ENCODE measurements at places on chromosomes 7 and 10.

- DNase-seq = no peak
Measured at GRCh38 chr10:22461891-22462290, 116.6 kb downstream of the SPAG6 start.

- no peak for DNase-seq
Measured at GRCh38 chr7:112538726-112539255, 58.0 kb downstream of the LSMEM1 start.

GRCh38 chr10:80530251-80530650 lies 7.5 kb upstream of the SH2D4B start:
- peak; percentile 49 for DNase-seq

DNA sequence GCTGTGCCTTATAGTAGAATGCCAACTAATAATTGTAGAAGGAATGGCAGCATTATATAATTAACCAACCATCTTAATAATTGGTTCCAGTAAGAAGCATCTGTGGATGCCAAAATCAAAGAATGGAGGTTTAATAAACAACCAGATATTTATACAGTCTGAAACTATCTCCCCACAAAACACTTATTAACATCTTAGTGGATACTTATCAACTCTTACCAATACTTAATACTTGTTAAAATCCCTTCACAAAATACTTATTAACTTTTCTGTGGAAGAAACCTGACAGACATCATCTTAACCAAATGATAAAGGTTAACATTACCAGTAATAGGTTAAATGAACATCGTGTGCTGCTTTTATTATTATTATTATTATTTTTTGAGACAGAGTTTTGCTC lies 29.1 kb upstream of the FAM107B start:
- DNase-seq = no peak

DNA sequence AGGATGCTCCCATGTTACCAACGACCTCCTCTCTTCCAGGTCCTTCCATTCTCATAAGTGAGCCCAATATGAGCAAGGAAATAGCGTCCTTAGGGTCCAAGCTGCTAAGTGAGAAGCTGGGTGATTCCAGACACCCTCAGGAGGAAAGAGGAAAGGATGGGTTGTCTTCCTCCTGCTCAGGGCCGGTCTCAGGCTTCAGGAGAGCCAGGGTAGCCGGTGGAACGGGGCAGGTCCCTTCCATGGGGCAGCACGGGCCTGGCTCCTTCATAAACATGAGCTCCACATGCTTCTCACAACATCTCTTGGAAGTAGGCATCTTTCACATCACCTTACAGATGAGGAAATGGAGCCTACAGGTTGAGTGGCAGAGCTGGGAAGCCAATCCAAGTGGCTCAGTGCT lies 12.7 kb downstream of the SLIT1 start:
- DNase-seq = no peak

GRCh38 chr7:159036916-159037605 lies 107.6 kb downstream of the VIPR2 start:
- no peak for DNase-seq

DNA sequence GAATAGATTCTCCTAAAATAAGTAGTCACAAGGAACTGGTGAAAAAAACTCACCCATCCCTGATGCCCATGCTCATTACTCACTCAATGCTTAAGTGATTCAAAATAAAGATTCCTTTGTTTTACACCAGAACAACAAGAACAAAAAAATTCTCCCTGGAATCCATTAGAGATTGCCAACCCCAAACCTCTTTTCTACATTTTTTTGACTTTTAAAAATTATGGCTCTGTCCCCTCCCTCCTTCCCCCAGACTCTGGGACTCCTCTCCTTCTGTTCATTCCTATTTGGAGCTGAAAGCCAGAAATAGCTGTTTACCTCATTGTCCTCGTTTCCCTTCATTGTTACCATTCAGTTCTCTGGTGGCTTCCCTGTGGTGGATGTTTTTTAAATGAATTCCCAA lies 63.2 kb upstream of the FHIP2A start:
- DNase-seq = no peak

- DNase-seq = no peak
Measured at GRCh38 chr10:22003964-22004281, 393 bp upstream of the DNAJC1 start.

- DNase-seq = no peak
Measured at GRCh38 chr10:78893217-78893616, 175.5 kb upstream of the ZMIZ1 start.

DNA sequence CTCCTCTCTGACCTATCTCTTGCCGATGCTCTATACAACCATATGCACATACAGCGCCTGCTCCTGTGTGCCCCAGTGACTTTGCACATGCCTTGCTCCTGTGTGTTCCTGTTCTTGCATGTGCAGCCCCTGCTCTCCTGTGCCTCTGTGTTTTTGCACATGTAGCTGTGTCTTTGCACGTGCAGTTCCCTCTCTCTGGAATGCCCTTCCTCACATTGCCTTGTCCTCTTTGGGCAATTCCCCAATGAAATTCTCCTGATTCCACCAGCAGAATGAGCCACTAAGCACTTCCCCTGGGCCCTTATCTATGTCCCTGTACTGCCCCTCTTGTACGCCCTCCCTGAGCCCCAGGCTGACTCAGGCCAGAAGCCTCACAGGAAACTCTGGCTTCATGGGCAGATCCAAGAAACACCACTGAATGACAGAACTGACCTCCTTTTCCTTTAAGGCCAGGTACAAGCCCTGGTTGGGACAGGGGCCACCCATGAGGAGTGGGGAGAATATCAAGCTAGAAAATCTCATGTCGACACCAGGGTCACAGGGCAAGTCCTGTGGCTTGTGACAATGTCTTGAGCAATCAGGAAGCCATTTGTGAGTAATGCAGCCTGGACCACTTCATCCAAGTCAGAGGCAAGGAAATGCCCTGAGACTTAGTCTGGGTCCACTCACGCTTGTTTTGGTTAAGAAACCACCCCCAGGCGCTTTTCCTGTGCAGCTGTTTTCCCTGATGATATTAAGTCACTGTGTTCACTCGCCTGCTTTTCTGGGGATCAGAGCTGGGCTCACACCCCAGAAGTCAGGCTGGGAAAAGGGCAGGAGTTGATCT lies 1.9 kb upstream of the ARHGAP22 start:
- peak; percentile 64 for DNase-seq

DNA sequence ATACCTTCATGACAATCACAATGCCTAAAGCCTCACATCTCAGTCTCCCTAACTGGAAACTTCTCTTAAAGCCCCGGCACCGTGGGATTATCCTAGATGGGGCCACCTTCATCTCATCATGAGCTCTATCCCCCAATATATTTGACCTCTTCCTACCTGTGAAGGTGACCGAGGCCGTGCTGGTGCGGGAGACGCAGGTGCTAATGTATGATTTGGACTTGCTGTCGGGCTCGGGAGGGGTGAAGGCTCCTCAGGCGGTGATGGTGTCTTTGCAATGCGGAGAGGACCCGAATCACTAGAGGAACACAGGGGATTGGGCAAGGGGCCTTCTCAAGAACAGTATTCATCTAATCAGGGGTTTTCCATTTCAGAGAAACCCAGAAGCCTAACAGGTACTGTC lies 168.4 kb downstream of the AMPH start:
- DNase-seq = no peak

GRCh38 chr10:117622471-117623184 lies 80.1 kb downstream of the EMX2 start:
- DNase-seq = no peak

GRCh38 chr7:1564603-1565022 lies 5.2 kb downstream of the PSMG3 start:
- DNase-seq = no peak

DNA sequence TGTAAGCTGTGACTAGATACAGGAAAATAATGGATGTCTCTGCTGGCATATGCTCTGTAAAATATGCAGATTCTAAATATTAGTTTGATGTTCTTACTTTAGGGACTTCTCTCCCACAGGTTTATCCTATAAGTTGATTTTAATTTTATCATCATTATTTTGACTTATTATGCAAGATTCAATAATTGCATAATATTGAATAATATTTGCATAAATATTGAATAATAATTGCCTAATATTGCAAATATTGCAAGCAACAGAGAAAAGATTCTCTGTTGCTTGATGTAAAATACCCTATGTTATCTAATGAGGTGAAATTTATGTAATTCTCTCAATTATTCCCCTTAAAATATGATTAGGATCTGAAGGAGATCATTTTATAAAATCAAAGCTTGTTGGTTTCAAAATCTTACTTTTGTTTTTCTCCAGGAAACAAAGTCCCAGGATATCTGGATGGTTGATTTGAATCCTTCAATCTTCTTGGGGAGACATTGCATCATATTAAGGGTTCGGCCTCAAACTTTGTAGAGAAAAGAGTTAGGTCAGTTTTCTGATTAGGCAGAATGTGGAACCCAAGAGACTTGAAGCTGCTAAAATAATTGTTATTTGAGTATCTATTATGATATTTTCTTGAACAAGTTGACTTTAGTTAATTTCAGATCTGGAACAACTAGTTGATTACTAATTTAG lies 92.8 kb upstream of the MTPN start:
- no peak for DNase-seq

- no peak for DNase-seq
Measured at GRCh38 chr7:70704831-70705346, 427.1 kb upstream of the GALNT17 start.

DNA sequence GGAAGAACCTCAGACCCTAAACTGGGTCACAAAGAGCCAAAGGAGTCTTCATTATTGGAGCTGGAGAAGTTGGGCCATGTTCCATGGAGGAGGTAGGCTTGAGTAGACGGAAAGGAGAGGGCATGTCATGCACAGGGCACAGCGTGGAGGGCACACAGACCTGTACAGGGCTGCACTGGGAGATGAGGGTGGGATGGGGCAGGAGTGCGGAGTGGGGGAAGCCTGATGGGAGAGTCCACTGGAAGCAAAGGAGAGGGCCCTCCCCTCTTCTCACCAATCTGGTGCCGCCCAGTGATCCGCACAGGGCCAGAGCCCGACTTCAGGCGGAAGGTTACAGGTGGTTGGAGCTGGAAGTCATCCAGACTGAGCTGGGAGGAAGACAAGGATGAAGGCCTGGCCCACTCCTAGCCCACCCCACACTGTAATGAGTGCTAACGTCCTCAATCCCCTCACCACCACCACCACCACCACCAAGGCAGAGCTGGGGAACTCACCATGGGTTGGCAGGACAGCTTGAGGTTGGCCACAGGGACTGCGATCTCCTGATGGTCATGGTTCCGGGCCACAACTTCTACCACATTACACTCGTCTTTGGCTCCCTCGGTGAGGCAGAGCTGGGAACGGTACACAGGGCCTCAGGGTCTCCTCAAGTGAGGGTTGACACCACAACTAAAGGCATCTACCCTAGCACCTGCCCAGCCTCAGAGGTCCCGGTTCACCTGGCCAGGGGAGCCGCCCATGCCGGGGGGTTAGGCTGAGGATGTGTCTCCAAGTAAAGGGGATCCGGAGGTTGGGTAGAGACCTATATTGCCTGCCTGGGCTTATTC lies 1.0 kb downstream of the NPM3 start:
- DNase-seq = no peak

DNA sequence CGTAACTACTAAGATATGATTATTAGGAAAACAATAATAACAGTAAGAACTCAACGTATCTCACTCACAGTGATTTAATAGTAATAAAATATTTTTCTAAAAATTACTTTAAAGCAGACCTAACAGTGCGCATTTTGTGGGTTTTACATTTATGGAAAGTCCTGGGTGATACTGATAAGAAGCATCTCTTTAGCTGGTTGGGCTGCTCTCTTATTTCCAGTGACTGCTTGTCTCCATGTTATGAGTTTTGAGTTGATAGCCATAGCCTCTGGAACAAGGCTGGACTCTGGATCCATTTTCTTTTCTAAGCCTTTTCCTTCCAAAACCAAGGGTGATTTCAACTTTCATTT lies 29.5 kb upstream of the INHBA start:
- no peak for DNase-seq

DNA sequence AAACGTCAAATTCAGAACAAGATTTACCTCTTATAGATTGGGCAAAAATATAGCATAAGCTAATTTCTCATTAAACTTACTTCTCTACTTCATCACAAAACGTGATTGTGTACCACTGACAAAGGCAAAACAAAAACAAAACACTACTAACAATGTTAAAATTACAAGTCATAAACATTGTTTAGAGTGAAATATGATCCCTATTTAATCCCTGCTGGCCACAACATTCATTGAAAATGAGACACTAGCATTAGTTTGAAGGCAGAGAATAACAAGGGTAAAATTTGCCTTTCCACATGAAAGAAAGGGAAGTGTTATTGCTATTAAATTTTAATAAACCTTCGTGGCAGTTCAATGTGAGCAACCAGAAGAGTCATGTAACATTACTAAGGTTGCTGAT lies 45.0 kb downstream of the SEMA3A start:
- DNase-seq = no peak

Measured in CD4-positive, alpha-beta T cell treated with Interleukin-4 for 1 hour (primary cell).